Neural crest cell (in vitro differentiated cells): ENCODE measurements at places on chromosomes 16 and 17. TPM values are rescaled to one million over a fixed set of nuclear protein-coding genes. Genes with fewer than 3 reads are reported as not detected.

- H3K36me3 ChIP-seq = no peaks in the 10 kb centered on the region
- DNase-seq = no peak
Observed at GRCh38 chr17:52048137-52048898, 110.2 kb downstream of the CA10 start.

- DNase-seq = no peak
- H3K4me1 ChIP-seq = peaks cover 8% of the 10 kb centered on the region
- no peak overlapping the region for H3K27ac ChIP-seq
- no peaks in the 10 kb centered on the region for H3K36me3 ChIP-seq
- peaks cover 34% of the 10 kb centered on the region for H3K27me3 ChIP-seq
- H3K4me3 ChIP-seq = peak overlapping the region; percentile 80
Observed at GRCh38 chr17:81537856-81538555, 9.8 kb downstream of the FSCN2 start.

DNA sequence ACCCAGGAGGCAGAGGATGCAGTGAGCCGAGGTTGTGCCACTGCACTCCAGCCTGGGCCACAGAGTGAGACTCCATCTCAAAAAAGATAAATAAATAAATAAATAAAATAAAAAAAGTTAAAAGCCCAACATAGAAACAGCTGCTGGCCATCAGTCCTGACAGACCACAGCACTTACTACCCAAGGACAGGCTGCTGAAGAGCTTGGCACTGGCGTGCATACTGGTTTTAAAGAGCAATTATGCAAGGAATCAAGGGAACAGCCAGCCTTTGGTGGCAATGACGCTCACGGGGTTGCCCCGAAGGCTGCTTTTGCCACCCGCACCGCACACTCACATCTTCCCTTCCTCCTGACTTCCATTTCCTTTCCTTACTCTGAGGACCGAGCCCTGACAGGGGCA is 4.2 kb downstream of the PLD6 start:
- no peaks in the 10 kb centered on the region for H3K36me3 ChIP-seq
- H3K27me3 ChIP-seq = no peaks in the 10 kb centered on the region
- H3K4me3 ChIP-seq = no peak overlapping the region

DNA sequence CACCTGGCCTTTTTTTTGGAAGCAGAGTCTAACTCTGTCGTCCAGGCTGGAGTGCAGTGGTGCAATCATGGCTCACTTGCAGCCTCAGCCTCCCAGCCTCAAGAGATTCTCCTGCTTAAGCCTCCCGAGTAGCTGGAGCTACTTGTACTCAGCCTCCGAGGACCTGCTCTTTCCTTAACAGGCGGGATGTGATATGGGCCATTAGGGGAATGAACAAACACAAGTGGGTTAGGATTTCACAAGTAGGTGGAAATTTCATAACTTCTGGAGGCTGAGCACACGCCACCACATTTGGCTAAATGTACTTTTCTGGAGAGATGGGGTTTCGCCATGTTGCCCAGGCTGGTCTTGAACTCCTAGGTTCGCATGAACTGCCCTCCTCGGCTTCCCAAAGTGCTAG is 4.1 kb downstream of the PAM16 start:
- H3K36me3 ChIP-seq = peaks cover 8% of the 10 kb centered on the region
- DNase-seq = no peak
- H3K4me3 ChIP-seq = peak overlapping the region; percentile 55

DNA sequence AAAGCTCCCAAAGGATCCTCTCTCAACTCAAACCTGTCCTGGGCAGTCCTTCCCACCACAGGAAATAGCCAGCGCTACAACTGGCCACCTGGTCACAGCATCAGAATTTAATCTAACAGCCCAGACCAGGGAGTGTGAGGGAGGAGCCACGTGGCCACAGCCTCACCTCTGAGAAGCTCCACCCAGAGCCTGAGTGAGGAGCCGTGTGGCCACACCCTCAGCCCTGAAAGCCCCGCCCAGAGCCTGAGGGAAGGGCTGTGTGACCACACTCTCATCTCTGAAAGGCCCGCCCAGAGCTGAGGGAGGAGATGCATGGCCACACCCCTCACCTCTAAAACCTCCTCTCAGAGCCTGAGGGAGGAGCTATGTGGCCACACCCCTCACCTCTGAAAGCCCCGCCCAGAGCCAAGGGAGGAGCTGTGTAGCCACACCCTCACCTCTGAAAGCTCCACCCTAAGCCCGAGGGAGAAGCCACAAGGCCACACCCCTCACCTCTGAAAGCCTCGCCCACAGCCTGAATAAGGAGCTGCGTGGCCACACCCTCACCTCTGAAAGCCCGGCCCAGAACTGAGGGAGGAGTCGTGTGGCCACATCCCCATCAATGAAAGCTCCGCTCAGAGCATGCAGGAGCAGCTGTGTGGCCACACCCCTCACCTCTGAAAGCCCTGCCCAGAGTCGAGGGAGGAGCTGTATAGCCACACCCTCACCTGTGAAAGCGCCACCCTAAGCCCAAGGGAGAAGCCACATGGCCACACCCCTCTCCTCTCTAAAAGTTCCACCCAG is 28.6 kb downstream of the SLC38A8 start:
- DNase-seq = peak; percentile 38
- H3K4me1 ChIP-seq = no peaks in the 10 kb centered on the region
- H3K36me3 ChIP-seq = no peaks in the 10 kb centered on the region

DNA sequence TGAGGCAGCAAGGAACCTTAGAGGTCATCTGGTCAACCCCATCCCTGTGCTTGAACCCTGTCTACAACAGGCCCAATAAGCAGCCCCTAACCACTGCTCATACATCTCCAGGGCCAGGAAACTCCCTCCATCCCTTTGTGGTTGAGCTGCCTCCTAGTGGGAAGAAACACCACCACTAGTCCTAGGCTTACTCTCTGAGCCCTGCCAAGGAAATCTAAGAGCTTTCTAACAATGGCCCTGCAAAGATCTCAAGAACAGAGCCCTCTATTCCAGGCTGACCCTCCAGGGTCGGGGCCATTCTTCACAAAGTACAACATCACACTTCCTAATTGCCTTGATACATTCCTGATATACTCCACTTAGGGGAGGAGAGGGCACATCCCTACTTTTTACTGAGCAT is 5.8 kb downstream of the ACLY start:
- H3K36me3 ChIP-seq = peaks cover 12% of the 10 kb centered on the region
- H3K27me3 ChIP-seq = no peaks in the 10 kb centered on the region
- H3K27ac ChIP-seq = no peak overlapping the region
- DNase-seq = no peak

GRCh38 chr16:89060207-89060794 is 33.4 kb upstream of the ACSF3 start:
- no peaks in the 10 kb centered on the region for H3K27me3 ChIP-seq
- no peak for DNase-seq
- H3K4me1 ChIP-seq = no peaks in the 10 kb centered on the region
- no peaks in the 10 kb centered on the region for H3K36me3 ChIP-seq
- peak overlapping the region; percentile 28 for H3K27ac ChIP-seq

- H3K36me3 ChIP-seq = no peaks in the 10 kb centered on the region
- no peaks in the 10 kb centered on the region for H3K4me1 ChIP-seq
- DNase-seq = no peak
- H3K4me3 ChIP-seq = no peak overlapping the region
- peaks cover 5% of the 10 kb centered on the region for H3K27me3 ChIP-seq
- H3K27ac ChIP-seq = no peak overlapping the region
Observed at GRCh38 chr16:84806256-84806889, 13.4 kb upstream of the CRISPLD2 start.

DNA sequence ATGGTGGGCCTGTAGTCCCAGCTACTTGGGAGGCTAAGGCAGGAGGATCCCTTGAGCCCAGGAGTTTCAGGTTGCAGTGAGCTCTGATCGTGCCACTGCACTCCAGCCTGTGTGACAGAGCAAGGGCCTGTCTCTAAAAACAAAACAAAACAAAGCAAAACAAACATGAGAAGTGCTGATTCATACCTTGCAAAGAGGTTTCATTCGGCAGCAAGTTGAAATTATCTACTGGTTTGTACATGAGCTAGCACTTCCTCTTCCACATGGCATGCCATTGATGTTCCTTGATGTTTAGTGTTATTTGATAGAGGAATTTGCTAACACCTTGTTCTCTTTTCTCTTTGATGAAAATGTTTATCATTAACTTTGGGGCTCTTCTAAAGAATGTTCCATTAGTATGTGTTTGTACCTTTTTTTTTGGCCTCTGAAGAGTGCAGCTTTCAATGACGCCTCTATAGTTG is 50.6 kb downstream of the SPECC1 start:
- DNase-seq = no peak
- H3K27ac ChIP-seq = no peak overlapping the region
- H3K4me3 ChIP-seq = no peak overlapping the region
- H3K4me1 ChIP-seq = peaks cover 16% of the 10 kb centered on the region

- H3K4me3 ChIP-seq = no peak overlapping the region
- peaks cover 14% of the 10 kb centered on the region for H3K36me3 ChIP-seq
- peaks cover 12% of the 10 kb centered on the region for H3K4me1 ChIP-seq
- no peak overlapping the region for H3K27ac ChIP-seq
Observed at GRCh38 chr17:49637739-49638138, 40.2 kb downstream of the SPOP start.

DNA sequence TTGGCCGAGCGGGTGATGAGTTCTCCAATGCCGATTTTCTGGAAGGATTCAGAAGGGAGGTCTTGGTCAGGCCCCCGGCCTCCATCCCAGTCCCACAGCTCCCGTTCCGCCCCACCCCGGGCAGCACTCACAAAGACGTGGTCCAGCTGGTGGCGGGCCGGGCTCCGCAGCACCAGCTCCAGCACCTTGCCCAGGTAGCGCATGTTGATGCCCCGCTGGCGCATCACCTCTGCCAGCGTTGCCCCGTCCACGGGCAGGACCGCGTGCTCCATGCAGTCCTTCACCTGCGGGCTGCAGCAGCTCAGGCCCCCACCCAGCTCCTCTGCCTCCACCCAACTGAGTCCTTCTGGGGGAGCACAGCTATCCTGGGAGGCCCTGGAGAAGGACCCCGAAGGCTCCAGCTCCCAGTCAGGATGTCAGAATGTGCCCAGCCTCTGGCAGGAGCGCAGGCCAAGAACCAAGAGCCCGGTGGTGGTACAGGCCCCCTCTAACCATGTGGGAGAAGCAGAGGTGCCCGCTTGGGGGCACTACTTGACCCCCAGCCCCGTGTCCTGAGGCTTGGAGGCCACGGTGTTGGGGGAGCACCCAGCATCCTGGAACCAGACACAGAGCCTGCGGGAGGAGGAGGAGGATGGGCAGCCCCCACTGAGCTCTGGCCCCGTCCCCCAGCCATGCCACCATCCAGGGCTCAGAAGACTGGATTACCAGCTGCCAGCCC is 16.2 kb downstream of the CLUH start:
- no peak overlapping the region for H3K27ac ChIP-seq
- H3K4me1 ChIP-seq = no peaks in the 10 kb centered on the region
- H3K4me3 ChIP-seq = no peak overlapping the region
- no peaks in the 10 kb centered on the region for H3K27me3 ChIP-seq
- H3K36me3 ChIP-seq = no peaks in the 10 kb centered on the region

- no peaks in the 10 kb centered on the region for H3K36me3 ChIP-seq
- peaks cover 1% of the 10 kb centered on the region for H3K4me1 ChIP-seq
- H3K4me3 ChIP-seq = no peak overlapping the region
- H3K27ac ChIP-seq = no peak overlapping the region
Observed at GRCh38 chr17:34974179-34974578, 6.1 kb upstream of the LIG3 start.

- no peak overlapping the region for H3K27ac ChIP-seq
- H3K36me3 ChIP-seq = no peaks in the 10 kb centered on the region
- no peak for DNase-seq
- H3K4me3 ChIP-seq = no peak overlapping the region
- no peaks in the 10 kb centered on the region for H3K4me1 ChIP-seq
Observed at GRCh38 chr17:39270923-39271322, 45.2 kb upstream of the STAC2 start.

DNA sequence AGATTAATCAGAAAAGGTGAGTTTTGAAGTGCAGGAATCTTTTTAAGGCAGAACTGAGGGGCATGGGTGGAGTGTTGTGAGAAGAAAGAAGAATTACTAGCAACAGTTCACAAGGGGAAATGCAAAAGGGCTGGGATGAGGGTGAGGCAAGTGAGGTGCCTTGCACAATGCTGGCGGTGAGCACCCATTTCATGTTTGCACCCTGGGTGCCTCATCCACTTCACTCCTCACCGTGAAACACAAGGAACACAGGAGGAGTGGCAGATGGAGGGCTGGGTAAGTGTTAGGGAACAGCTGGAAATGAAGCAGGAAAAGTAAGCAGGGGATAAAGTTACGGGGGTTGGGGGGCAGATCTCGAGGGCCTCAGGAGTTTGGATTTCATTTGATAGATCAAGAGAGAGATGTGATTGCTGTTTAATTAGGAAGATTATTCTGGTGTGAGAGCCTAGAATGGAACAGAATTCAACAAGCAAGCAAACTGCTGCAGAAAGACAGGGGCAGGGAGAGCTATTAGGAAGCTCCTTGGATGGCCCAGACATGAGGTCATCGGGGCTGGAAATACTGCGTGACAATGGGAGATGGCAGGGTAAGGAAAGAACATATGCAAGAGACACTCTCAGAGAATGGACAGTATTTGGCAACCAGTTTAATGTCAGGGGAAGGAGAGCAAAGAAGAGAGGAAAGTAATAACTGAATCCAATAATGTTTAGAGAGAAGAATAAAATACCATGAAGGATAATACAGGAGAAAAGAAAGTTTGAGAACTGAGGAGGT is 8.3 kb upstream of the HEATR6 start:
- DNase-seq = no peak
- no peaks in the 10 kb centered on the region for H3K36me3 ChIP-seq
- peak overlapping the region; percentile 13 for H3K27ac ChIP-seq
- H3K4me1 ChIP-seq = no peaks in the 10 kb centered on the region
- H3K4me3 ChIP-seq = no peak overlapping the region

DNA sequence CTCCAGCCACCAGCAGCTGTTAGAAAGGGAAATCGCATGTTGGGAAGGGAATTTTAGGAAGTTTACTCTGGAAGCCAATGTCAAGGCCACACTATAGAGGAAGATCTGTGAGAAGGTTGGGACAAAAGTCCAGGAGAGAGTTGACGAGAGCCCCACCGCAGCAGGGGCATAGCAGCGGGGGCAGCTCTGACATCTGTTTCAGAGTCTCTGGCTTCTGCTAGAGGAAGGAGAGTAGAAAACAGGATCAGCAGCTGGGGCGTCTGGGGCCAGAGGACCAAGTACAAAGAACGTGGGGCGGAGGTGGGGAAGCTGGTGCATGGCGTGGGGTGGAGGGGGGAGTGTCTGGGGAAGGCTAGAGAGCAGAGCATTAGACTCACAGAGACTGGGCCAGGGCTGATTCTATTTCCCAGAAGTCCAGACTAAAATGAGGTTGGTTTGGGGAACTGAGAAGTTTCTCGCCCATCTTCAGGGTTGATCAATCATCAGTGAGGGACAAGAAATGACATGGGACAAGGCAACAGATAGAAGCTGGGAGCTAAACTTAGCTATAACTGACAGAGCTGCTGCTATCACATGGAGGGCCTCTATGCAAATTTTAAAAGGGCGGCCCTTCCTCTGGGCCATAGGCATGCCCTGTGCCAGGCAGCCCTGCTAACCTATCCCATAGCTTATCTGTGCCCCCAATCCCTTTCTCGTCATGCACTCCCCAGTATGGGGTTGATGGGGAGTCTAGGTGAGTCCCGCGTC is 1.2 kb downstream of the RABEP2 start:
- peak overlapping the region; percentile 99 for H3K4me3 ChIP-seq
- no peak for DNase-seq
- no peaks in the 10 kb centered on the region for H3K36me3 ChIP-seq
- H3K4me1 ChIP-seq = peaks cover 19% of the 10 kb centered on the region

The MT1G gene
- not detected in 2 replicates for total RNA-seq

The SLFN13 gene
- 9.3 and 10.0 TPM in 2 replicates for total RNA-seq

The INCA1 gene
- total RNA-seq = 0.43 and 0.86 TPM in 2 replicates

The PTGES3L gene
- total RNA-seq = 3.4 and 3.5 TPM in 2 replicates

The SAMD14 gene
- 26.1 and 28.7 TPM in 2 replicates for total RNA-seq

The RND2 gene
- total RNA-seq = 15.3 and 17.8 TPM in 2 replicates

The RMI2 gene
- 39.6 and 41.9 TPM in 2 replicates for total RNA-seq

The SYCE1L gene
- total RNA-seq = 18.3 and 24.8 TPM in 2 replicates

The ORMDL3 gene
- total RNA-seq = 42.2 and 47.8 TPM in 2 replicates

The SLC7A6 gene
- 39.2 and 41.7 TPM in 2 replicates for total RNA-seq

The SLC47A1 gene
- total RNA-seq = 4.1 and 4.3 TPM in 2 replicates

The WNK4 gene
- 0.58 and 0.73 TPM in 2 replicates for total RNA-seq

The DPEP1 gene
- total RNA-seq = 0.21 and 0.41 TPM in 2 replicates

The CCL4 gene
- total RNA-seq = not detected in 2 replicates
